Neural crest cell (in vitro differentiated cells): ENCODE measurements at places on chromosomes 6 and 20.

DNA sequence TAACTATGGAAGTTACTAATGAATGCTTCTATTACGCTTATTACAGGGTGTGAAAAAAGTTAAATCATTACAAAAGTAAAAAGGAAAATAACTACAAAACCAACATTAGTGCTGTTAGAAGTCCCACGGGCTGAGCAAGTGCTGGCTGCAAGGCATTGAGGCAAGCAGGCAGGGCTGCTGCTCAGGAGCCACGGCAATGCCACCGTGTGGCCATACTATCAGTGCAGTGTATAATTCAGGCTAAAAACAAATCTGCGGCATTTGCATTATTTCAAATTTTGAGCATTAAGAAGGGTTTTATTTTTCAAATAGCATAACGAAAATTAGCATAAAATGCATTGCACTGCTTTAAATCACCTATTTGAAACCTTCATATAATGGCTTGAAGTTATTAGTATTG is 17.1 kb downstream of the IFNGR1 start:
- DNase-seq = no peak

DNA sequence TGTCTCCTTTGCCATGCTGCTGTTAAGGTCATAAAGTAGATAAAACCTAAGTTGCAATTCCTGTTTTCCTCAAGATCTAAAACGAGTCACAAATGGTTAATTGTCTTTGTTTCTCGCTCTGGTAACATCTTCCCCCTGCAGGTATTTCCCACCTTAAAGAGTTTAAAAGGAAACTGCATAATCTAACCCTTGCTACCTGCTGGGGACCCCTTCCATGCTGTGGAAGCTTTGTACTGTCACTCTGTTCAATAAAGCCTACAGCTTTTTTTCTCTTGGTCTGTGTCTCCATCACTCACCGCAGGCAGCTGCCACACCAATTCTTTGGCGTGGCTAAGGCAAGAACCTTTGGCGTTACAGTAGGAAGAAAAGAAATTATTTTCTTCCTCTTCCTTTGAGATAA is 117.7 kb upstream of the GJE1 start:
- no peak for DNase-seq

DNA sequence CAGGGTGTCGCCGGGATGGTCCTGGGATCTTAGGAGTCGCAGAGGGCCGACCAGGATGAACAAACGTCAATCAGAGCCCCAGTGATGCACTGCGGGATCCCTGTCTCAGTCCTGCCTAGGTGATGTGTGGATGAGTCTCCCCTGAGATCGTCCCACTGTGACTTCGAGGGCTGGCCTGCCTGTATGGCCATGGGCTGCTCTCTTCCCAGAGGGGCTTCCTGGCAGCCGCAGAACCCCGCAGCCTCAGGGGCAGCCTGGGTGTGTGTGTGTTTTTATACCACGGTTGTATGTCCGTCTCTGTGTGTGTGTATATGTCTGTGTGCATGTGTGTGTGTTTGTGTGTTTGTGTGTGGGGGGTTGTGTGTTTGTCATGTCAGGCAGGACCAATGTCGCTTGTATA is 111.6 kb downstream of the MYLK4 start:
- DNase-seq = no peak

- DNase-seq = no peak
Measured at GRCh38 chr20:51365670-51366069, 176.8 kb downstream of the NFATC2 start.

GRCh38 chr6:137390334-137390733 is 103.9 kb downstream of the OLIG3 start:
- DNase-seq = no peak

GRCh38 chr6:111832833-111833418 is 40.3 kb downstream of the FYN start:
- DNase-seq = no peak

GRCh38 chr6:101090281-101090680 is 209.2 kb upstream of the ASCC3 start:
- no peak for DNase-seq

DNA sequence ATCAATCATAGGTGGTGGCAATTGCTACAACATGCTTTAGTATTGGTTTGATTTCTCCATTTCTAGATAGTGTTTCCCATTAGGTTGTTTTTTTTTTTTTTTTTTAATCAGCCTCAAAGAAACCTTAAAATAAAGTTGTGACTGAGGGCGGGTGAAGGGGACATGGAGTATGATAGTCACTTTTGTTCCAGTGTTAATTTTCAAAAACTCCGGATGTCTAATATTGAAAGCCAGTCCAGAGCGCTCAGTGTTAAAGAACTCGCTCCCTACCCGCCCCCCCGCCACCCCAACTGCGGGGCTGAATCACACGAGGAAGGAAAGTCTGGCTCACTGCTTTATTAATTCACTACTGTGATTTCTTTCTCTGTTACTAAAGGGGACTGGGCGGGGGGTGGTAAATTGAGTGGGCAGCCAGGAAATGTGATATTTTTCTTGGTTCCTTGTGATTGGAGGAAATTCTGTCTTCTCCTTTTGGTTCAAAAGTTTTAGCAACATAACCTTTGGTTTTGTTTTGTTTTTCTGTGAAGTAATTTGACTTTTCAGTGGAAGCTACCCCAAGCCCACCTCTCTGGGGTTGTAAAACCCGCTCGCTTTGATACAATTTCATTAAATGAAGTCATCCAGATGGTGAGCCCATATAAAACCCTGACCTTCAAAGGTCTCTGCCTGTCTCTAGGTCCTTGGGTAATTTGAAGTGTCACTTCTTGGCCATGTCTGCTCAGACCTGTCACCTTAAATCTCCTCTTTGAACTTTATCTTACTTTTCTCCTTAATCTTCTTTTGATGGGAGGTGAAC is 38.0 kb downstream of the TNFAIP3 start:
- DNase-seq = no peak

- no peak for DNase-seq
Measured at GRCh38 chr6:92044312-92044711, 1375.0 kb downstream of the EPHA7 start.

DNA sequence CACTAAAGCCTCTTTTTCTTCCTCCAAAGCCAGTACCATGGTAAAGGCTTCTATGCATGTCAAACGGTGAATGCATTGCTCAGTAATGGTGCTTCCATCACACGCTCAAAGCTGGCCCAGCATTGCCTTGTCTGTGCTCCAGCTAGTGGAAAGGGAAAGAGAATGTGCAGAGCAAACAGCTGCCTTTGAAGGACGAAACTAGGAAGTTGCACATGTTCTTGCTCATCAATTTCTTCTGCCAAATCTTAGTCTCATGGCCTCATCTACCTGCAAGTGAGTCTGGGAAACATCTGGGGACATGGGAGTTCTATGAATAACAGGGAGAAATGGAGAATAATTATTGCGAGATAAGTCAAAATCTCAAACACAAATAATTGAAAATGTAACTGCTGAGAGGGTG is 216.5 kb upstream of the SSTR4 start:
- no peak for DNase-seq

- DNase-seq = no peak
Measured at GRCh38 chr6:168871642-168872315, 381.9 kb downstream of the THBS2 start.
